ENCODE measurements at places on chromosomes 4 and X.

DNA sequence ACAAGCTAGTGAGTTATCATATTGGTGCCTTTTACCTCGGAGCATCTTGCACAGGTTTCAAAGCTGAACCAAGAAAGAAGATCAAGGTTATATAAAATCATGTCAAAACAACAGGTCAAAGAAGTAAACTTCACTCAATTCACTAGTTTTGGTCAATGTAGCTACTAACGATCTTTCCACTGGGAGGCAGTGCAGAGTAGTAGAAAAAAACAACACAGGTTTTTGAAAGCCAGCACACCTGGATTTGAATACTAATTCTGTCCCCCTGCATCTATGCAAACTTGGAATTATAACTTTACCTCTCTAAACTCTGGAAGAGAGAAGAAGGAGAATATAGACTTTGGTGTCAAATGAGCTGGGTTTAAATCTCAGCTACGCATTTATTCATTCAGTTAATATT is 266.1 kb downstream of the GRIA3 start:
- no peak for DNase-seq

DNA sequence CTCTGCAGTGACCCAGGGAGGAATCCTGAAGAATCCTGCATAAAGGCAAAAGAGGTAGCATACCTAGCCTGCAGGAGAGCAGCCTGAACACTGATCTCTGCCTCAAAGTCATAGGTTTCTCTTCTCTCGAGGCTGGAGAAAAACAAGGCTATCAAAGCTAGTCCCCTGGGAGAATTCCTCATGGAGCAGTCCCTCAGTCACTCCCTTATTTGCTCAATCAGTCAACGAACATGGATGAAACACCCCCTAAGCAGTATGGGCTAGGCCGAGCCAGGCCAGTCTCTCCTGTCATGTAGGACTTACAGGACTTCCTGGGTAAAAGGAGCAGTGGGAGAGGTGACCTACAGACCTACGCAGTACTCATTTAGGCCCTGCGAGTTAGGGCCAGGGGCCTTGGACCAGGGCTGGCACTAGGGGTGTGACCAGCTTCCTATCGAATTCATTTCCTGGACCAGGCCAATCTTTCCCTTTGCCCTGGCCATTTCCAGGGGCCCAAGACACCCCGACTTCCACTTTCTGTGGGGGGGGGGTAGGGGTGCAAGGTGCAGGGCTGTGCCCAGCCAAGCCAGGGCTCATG is 164.1 kb downstream of the EFNB1 start:
- DNase-seq, result no peak

DNA sequence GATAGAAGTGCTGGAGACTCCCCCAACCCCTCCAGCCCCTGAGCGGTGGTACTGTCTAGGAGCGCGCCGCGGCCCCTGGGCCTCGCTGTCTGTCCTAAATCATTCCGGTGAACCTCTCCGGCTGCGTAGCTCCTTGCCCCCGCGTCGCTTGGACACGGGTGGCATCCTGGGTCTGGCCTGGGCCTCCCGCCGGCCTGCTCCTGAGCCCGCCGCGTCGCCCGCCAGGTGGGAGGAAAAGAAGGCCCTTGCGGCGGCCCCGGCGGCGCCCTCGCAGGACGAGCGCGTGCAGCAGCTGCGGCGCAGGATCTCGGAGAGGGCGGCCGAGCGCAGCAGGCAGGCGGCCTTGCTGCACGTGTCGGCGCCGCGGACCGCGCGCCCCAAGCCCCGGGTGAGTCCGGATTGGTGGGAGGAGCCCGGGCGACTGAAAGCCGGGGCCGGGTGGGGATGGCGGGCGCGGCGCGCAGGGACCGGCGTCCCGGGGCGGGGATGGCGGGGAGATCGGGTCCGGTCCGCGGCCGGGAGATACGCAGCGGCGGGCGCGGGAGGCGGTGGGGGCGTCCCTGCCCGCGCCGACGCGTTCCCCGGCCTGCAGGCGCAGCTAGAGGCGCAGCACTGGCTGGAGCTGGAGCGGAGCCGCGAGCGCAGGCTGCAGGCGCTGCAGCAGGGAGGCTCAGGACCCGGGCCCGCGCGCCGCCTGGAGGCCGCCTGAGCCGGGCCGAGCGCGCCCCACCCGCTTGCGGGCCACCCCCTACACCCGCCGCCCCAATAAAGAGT is 6.5 kb upstream of the RNF4 start:
- peak; percentile 64 for DNase-seq

- DNase-seq, result no peak
These were observed 53.7 kb downstream of the WDFY3 start for GRCh38 chr4:84912741-84913140.

- no peak for DNase-seq
These were observed 15.3 kb downstream of the CCNG2 start for GRCh38 chr4:77172336-77172735.

- no peak for DNase-seq
These were observed 74.6 kb downstream of the WDR44 start for GRCh38 chrX:118420462-118420861.

DNA sequence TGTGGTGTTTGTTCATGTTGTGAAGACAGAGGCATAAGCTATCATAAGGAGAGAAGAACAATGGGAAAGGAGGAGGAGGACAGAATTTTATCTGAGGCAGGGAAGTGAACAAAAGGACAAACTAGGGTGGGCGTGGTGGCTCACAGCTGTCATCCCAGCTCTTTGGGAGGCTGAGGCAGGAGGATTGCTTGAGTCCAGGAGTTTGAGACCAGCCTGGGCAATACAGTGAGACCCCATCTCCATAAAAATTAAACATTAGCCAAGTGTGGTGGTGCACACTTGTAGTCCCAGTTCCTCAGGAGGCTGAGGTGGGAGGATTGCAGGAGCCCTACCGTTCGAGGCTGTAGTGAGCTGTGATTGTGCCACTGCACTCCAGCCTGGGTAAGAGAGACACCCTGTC is 49.9 kb downstream of the TMEM154 start:
- no peak for DNase-seq

- no peak for DNase-seq
These were observed at the start of gene DTHD1 for GRCh38 chr4:36281384-36282106. DTHD1 (plus strand) TSS chr4:36281616; CDS start chr4:36281759, 143 bp downstream.

All from stimulated activated CD8-positive, alpha-beta memory T cell treated with anti-CD3 and anti-CD28 coated beads, Interleukin-7, amount 100 ng/mL, for 4 hours (primary cell).